ENCODE measurements at places on chromosomes 5 and 9. TPM values are rescaled to one million over a fixed set of nuclear protein-coding genes. Genes with fewer than 3 reads are reported as not detected.
A peak's percentile ranks its signal among the peaks of the same experiment; 100 is the strongest.

GARIN3 gene
- total RNA-seq, result not detected

AGPAT2 gene
- total RNA-seq, result 47.9 TPM

PCDHB3 gene
- total RNA-seq, result 8.0 TPM

DNA sequence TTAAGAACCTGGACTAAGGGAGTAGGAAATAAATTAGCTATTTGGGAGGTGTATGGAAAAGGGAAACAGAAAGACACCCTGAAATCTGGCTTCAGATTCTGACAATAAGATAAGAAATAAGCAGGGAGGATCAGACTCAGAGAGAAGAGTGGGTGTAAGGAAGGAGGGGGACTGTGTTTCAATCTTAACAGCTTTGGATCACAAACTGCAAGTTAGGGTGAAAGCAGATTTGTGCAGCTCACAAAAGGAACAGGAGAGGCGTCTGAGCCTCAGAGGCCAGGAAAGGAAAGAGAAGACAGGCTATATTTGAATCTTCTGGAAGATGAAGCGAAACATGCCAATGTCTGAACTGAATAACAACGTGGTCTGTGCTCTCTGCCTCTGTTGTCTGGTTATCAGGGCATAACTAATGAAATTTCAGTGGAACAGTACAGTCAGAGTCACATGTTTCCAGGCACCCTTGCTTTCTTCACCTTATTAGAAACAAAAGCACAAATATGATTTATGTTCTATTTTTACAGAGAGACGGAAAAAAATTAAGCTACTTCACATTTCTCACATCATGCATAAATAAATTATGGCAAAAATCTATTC lies 26.6 kb downstream of the SGTB start:
- no peak for DNase-seq

DNA sequence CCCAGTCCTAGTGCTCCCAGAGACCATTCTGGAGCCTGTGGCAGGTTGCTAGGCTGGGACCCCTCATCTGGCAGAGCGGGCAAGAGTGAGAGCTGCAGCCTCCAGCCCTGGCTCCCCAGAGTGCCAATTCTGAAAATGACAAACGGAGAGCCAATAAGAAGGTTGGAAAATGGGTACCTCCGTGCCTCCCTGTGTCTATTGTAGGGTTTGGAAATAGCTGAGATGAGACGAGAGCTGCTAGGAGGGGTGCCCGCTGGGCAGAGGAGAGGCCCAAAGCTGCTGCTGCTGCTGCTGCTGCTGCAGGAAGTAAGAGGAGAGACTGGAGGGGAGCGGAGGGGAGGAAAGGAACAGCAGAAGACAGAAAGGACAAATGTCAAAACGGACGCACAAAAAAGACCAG lies 36.0 kb upstream of the FUBP3 start:
- no peak for DNase-seq

DNA sequence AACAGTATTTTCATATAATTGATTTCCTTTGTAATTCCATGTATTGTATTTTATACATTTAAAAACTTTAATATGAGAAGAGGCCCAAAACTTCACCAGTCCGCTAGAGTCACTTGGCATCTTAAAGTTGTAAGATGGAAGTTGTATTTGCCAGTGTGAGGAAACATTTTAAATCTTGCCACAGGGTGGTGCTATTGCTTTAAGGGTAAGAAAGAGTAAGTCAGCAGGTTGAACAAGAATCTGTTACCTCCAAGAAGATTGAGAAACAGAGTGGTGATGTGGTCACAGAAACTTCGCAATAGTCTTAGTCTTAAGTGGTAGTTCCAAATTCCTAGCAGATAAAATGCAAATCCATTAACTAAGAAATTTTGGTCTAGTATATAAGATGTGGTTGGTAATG lies 39.8 kb upstream of the RANBP6 start:
- peak; percentile 88 for DNase-seq

DNA sequence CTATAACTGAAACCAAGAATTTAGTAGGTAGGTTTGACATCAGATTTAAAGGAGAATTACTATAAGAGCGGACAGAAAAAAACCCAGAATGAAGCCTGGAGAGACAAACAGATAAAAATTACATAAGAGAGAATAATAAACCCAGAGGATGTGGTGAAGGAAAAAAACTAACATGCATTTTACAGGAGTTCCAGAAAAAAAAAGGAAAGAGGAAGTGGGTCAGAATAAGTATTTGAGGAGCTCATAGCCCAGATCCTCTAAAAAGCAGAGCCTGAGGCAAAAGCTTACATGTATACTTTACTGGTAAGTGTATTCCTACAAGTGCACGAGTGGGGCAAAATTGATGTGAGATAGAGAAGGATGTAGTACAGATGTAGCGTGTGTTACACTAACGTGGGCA lies 43.1 kb upstream of the NAA35 start:
- no peak for DNase-seq

DNA sequence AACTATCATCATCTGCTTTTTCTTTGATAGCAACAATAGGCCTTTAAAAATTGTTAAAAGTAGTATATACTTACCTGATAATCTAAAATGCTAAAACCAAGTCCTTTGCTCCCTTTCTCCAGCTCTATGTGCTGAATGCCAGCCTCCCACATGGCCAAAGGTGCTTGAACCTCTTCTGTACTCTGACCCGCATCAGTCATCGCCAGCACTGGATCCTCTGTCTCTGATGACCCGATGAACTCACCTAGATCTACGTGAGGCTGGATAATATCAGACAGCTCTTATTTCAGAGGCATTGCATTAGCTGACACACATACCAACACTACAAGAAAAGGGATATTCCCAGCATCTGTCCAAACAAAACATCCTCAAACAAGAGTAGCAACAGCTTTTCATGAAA lies 89.5 kb downstream of the MPDZ start:
- DNase-seq, result no peak

DNA sequence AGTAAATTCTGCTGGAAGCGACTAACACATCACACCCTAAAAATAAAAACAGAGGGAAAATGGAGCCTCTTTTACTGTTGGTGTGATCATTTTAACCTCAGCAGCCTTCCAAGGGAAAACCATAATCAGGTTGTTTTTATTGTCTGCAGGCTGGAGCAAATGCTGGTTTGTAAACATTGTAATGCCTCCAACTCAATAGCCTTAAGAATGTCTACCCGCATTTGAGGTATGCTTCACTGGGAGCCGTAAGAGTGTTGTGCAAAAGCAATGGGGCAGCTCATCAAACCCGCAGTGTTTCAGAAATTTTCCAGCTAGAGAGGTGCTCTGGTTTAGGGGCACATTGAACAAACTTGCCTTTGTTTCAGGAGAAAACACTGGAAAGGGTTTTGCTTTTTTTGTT lies 17.0 kb downstream of the NIM1K start:
- DNase-seq, result no peak

Data from M059J (cell line).